ENCODE measurements at places on chromosomes 6 and 20.
A peak's percentile ranks its signal among the peaks of the same experiment; 100 is the strongest.

DNA sequence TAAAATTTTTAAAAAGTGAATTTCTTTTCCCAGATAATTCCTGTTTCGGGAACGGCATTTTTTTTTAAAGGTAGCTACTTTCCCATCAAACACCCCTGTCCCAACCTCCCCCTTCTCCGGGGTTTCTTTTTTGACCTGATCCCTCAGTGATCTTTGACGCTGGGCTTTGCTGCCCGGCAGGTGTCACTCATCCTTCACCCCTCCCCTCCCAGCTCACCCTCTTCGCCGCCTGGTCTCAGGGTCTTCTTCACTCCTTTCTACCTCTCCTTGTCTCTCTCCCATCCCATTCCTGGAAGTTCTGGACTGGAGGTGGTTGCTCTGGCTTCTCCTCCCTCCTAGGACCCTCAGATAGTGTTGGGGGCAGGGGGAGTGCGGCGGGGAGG is 329 bp upstream of the GPR6 start:
- no peak for DNase-seq

DNA sequence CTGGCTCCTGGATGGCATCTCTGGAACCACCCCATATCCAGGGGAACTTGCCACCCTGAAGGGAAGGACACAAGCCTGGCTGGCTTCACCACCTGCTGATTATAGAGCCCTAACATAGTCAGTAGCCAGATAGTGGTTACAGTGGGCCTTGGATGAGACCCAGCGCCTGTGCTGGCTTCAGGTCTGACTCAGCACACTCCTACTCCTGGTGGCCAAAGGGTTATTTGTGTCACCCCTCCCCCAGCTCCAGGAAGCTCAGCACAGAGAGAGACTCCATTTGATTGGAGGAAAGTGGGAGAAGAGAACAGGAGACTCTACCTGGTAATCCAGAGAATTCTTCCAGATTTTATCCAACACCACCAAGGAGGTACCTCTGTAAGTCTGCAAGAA is 12.8 kb downstream of the SNX14 start:
- peak; percentile 76 for DNase-seq

GRCh38 chr6:166824880-166825250 is 131.5 kb downstream of the RNASET2 start:
- no peak for DNase-seq

DNA sequence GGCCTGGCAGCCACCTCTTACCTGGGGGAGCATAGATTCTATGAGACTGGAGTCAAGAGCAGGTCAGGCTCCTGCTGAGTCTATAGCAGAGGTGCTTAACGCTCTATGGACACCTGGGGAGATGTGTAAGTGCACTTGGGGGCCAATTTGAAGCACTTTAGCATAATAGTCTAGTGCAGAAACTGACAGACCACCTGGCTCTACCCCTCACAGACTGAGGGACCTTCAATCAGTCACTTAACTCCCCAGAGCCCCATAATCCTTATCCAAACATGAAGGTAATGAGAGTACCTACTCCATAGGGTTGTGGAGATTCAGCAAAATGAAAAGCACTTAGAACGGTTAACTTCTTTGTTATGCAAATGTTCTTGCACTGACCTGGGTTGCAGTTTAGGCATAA is 87.3 kb upstream of the SLC22A16 start:
- no peak for DNase-seq

GRCh38 chr20:10465135-10465534 is 30.0 kb downstream of the SLX4IP start:
- no peak for DNase-seq

GRCh38 chr6:73739096-73739495 is 43.1 kb downstream of the CD109 start:
- peak; percentile 85 for DNase-seq

- peak; percentile 24 for DNase-seq
These were observed 65.7 kb downstream of the SRC start for GRCh38 chr20:37411408-37412219.

DNA sequence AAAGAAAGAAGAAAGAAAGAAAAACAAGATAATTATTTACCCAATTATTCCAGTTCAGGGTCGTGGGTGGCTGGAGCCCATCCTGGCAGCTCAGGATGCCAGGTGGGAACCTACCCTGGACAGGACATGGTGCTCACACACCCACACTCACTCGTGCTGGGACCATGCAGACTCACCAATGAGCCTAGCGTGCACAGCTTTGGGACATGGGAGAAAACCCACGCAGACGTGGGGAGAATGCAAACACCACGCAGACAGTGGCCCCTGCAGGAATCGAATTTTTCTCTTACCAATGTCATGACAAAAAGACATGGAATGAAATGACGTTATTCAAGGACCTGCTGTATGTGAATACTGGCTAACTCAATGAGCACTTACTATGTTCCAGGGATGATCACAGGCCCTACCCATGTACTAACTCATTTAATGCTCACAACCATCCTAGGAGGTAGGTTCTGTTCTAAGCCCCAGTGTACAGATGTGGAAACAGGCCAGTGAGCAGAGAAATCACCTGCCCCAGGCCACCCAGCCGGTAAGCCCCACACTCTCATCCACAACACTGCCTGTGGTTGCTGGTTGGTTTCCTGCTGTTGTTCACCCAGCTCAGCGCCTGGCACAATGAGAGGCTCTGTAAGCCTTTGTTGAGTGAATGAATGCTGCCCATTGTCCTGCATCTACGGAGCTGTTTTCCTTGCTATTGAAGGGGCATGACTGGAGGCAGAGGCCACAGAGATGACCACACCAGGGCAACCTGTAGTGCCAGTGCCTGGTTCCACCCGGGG is 6.8 kb upstream of the PI16 start:
- no peak for DNase-seq

GRCh38 chr20:44536175-44536574 is 14.3 kb upstream of the SERINC3 start:
- DNase-seq = no peak

DNA sequence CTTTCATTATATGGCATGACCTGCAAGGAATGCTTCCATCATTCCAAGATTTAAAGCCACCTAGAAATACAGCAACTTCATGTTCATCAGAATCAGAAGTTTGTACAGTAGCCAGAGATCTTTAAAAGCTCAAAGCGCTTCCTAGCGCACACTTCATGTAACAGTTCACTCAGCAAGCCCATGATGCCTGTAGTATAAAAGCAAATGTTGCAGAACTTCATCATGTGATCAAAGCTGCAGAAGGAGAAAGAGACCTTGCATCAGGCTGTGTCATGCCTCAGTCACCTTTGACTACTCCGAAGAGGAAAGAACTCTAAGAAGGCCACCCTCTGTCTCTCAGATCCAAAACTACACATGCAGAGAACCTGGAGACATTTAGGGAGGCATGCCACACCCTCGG is 78.5 kb downstream of the AGPAT4 start:
- no peak for DNase-seq

GRCh38 chr6:131129689-131130553 is 5.3 kb upstream of the AKAP7 start:
- DNase-seq = no peak

DNA sequence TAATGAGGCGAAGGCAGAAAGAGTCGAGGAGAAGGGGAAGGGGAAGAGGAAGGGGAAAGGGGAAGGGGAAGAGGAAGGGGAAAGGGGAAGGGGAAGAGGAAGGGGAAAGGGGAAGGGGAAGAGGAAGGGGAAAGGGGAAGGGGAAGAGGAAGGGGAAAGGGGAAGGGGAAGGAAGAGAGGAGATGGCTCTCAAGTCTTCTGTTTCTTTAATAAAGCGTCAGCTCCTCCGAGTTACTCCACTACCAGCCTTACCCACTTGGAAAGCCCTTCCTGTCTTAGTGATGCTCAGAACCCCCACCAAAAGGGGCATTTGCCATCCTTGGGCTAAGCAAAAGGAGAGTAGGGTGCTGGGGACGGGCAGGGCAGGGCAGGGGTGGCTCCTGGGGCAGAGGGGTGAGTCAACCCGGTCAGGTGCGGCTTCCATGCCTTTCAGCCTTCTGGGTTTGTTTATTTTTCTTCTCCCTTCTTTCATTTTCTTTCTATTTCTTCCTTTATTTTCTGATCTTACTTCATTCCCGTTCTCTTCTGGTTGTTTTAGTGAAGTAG is 476 bp upstream of the CLIC5 start:
- no peak for DNase-seq

DNA sequence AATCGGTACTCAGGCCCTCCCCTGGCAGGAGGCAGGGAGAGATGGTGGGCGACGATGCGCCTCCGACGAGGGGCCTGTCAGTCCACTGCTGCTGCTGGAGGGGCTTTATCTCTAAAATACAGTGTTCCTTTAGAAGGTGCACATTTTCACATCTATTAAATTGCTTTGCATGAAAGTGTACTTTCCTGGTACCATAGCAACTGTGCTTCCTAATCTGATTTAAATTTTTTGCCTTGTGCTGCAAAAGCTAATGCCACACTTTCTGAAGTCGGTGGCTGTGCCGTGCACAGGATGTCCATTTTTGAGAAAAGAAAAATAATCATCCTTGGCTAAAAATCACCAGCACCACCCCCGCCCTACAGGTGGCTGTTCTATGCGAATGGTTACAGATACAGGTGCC is 262.0 kb upstream of the CDH4 start:
- no peak for DNase-seq

DNA sequence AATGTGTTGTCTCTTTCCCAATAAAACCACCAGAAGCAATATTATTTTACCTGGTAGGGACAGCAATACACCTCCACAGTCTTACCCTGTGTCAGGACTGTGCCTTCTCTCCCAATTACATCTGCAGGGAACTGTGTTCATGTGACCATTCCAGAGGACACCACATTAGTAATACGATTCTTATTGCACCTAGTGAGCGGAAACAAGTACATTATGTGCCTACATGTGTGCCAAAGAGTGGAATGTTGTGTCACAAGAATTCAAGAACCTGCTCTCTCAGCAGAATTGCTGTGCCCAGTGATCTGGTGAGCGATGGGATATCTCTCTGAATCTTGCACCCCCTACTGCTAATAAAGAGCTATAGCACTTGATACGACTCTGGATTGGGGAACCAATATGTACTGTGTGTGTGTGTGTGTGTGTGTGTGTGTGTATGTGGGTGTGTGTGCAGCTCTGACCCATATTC is 57.4 kb upstream of the FOXC1 start:
- DNase-seq = peak; percentile 53

- DNase-seq = peak; percentile 69
These were observed 11.7 kb upstream of the HCK start for GRCh38 chr20:32040142-32040953.

DNA sequence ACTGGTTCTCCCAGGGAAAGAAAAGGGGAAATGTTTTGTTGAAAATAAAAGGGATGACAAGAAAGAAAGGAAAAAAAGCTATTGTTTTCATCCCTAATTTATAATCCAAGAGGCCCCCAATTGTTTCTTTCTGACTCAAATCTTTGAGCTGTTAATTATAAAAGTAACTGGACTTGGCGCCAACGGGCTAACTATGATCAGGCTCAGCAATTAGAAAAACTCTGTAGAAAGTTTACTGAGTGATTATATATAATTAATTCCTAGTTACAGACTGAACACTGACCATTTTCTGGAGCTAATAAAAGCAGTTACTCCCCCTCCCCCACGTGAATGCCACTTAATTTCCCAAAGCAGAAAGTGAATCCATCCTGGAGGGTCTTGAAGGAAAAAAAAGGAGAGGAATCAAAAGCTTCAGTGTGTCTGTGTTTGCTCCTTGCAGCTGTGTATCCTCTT is 3.2 kb downstream of the ZMYND8 start:
- DNase-seq = no peak

DNA sequence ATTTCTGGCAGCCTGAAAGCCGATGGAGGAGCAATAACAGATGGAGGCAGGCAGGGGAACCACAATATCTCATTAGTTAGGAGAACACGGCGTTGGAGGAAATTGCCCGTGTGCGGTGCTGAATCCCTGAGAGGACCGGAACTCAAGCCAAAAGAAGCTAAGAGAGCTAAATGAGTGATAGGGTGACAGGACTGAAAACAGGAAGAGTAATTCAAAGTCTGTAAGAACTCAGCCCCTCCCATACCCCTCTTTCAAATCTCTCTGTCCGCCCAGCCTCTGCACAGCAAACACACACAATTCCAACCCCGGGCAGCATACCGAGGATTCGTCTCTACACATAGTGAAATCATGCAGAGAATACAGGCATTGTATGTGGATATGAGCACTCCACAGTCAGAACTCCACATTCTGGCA is 2.6 kb upstream of the IPCEF1 start:
- peak; percentile 51 for DNase-seq

GRCh38 chr20:47099825-47100441 is 205.3 kb downstream of the EYA2 start:
- no peak for DNase-seq

DNA sequence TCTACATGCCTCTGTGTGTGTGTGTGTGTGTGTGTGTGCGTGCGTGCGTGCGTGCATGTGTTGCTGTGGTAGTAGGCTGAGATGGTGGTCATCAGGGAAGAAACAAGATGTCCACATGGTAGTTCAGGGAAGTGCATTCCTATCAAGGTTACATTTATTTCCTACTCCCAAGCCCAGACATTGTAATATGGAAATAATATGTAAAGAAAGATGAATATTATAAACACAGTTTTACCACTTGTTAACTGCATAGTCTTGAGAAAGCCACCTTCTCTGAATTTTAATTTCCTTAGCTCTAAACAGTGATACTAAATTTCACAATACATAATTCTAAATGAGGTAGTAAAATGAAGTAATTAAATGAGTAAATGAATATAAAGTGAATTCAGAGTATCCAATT is 14.0 kb downstream of the MEI4 start:
- DNase-seq = no peak

DNA sequence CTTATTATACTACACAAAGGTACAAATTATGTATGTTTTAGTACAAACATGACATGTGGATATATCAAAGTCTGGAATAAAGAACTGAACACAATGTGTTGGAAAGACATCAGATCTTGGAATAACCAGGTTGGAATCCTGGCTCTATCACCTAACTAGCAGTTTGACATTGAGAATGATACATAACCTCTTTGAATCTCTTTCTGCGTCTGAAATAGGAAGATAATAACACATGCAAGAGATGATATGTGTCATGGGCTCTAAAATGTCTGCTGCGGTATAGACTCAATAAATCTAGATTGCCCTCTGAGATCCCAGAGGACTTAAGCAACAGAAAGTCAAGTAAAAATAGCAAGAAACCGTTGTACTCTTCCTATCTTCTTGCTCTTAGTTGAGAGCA is 66.8 kb upstream of the CCN2 start:
- no peak for DNase-seq

DNA sequence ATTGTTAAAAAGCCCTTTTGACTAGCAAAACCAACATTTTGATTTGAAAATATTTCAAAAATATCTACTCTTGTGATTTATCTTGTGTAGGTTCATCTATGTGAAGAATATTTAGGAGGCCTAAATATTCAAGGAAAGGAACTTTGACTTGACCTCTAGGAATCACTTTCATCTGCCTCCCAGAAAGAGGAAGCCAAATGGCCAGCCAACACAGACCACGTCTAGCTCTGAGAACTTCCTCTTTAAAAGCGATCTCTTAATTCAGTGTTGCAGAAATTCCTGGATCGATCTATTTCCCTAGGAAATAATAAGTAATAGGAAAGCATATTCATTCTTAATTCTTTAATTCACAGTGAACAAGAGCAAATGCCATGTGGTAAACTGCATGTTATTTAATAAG is 9.6 kb upstream of the MOXD1 start:
- DNase-seq = peak; percentile 3

Data from hematopoietic multipotent progenitor cell treated with erythropoietin and hydrocortisone succinate and interleukin-3 and kit ligand, for 6 days (in vitro differentiated cells).